ENCODE measurements at places on chromosomes 6 and 20.
A peak's percentile ranks its signal among the peaks of the same experiment; 100 is the strongest.

DNA sequence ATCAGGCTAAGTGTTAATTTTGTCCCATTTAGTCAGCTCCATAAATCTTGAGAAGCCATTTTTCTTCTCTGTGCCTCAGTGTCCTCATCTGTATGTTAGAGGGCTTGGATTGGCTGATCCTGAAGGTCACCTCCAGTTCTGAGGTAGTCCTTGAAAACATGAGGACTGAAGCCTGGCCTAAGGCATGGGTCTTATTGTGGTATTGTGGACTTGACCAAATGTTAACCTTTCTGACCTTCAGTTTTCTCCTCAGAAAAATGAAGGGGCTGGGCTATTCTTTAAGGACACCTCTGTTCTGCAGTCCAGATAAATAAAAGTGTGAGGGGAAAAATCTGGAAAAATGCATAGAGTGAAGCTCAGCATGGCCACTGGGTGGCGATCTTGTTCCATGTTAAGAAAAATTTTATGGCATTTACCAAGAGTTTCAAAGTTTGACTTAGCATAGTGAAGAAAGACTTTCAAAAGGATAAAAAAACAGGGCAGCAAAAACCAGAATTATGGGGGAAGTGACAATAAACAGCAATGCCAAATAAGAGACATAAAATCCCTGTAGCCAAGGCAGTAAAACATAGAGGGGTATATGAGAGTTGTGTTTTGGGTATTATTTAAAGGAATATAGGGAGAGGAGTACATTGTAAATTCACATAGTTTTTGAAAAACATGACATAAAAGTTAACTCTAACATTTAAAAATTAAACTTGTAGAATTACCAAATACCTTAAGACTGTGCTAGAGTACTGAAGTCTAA lies 13.2 kb upstream of the TFB1M start:
- DNase-seq = peak; percentile 81

GRCh38 chr6:72535124-72535523 lies 86.7 kb upstream of the KCNQ5 start:
- DNase-seq = no peak

- no peak for DNase-seq
Measured at GRCh38 chr6:166157930-166158617, 9.6 kb downstream of the TBXT start.

DNA sequence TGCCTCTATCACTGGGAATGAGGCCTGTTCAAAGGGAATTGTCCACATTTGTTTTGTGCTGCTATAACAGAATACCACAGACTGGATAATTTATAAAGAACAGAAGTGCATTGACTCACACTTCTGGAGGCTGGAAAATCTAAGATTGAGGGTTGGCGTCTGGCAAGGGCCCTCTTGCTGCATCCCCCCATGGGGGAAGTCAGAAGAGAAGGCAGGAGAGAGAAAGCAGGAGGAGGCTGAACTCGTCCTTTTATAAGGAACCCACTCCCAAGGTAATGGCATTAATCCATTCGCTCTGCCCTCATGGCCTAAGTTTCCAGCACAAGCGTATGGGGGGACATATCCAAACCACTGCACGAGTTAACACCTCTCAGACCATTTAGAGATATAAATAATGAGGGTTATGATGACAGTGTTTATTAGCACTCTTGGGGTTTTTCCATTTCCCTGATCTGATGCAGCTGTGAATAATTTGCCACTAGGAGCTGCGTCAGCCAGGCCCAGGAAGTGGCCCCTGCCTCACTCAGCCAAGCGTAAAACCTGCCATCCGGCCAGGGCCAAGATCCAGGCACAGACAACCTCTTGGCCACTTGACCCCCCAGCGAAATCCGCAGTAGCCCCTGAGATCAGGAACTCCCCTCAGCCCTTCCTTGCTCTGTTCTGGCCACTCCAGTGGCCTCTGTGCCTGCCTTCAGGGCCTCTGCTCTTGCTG lies 14.2 kb upstream of the SLCO4A1 start:
- DNase-seq = no peak

GRCh38 chr6:109747221-109747620 lies 56.1 kb downstream of the FIG4 start:
- no peak for DNase-seq

GRCh38 chr6:132330759-132331158 lies 70.5 kb downstream of the MOXD1 start:
- DNase-seq = no peak

- no peak for DNase-seq
Measured at GRCh38 chr20:37299718-37300528, 10.5 kb downstream of the MANBAL start.

- no peak for DNase-seq
Measured at GRCh38 chr6:40280231-40280630, 306.9 kb downstream of the LRFN2 start.

DNA sequence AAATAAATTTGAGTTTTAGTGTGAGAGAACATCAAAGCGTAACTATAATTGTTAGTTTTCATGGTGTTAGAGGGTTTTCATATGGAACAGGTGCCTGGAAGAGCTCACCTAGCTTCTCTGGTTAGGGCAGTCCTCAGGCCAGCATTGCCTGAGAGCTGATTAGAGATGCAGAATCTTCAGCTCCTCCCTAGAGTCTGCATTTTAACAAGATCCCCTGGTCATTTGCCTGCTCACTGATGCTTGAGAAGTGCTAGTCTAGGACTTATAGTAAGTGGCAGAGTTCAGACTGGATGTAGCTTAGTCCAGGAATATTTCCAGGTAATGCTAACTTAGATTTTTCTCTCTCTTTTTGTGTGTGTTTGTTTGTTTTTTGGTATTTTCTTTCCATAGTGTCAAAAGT lies 21.7 kb upstream of the SMIM26 start:
- no peak for DNase-seq

DNA sequence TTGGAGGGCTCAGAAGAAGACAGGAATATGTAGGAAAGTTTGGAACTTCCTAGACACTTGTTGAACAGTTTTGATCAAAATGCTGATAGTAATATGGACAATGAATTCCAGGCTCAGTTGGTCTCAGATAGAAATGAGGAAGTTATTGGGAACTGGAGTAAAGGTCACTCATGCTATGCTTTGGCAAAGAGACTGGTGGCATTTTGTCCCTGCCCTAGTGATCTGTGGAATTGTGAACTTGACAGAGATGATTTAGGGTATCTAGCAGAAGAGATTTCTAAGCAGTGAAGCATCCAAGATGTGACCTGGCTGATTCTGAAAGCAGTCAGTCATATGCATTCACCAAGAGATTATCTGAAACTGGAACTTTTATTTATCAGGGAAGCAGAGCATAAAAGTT lies 45.1 kb downstream of the FRK start:
- DNase-seq = no peak

- DNase-seq = no peak
Measured at GRCh38 chr6:28683945-28684538, 158.4 kb downstream of the GPX5 start.

- no peak for DNase-seq
Measured at GRCh38 chr20:2165871-2166270, 64.2 kb downstream of the STK35 start.

- no peak for DNase-seq
Measured at GRCh38 chr20:59456342-59457279, 147.7 kb upstream of the PHACTR3 start.

DNA sequence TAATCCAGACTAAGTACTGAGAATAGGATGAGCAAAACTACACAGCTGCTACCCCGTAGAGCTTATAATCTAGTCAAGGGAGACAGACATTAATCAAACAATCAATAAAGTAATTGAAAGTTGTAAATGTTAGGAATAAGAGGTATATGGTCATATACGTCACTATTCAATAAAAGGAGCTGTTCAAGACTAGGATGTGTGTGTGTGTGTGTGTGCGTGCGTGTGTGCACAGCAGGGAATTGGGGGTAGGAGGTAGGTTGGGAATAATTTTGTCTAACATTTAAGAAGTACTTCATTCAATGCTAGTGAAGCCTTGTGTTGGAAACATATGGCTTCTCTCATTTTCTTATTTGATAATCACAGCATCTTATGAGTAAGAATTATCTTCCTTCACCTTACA lies 41.8 kb downstream of the SESN1 start:
- DNase-seq = no peak

DNA sequence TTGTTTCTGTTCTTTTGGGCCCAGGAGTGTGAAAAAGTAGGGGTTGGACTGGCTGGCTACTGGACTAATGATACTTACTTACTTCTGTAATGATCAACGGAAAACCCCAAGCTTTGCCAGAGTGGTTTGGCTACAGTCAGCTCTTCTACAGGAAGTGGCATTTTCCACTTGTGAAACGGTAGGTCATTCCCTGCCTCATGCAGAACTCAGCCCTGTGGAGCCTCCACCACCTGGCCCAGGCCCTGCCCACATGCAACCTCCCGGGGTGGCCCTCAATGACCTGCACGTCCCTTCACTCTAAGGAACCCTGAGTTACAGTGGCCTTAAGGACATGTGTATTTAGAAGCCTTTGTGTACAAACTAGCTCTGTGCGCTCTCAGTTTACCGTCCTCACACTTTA lies 140.4 kb downstream of the DTNBP1 start:
- DNase-seq = no peak

GRCh38 chr6:35059596-35060345 lies 81.4 kb downstream of the TCP11 start:
- no peak for DNase-seq

- no peak for DNase-seq
Measured at GRCh38 chr6:92568541-92568940, 850.8 kb downstream of the EPHA7 start.

DNA sequence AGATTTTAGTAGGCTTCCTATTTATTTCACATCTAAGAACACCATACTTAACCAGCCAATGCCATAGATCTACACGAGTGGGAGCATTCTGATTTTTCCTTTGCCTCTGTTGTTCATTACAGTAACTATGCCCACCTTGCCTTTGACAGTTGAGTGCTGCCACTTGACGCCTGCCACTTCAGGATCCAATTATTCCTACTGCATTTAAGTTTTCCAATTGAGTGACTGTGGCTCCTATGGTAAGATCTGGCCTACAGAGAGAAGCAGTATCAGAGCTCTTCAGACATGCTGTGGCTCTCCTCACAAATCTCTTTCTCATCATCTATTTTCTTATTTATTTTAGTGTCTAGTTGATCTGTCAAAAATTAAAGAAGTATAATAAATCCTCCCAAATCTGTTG lies 403.0 kb upstream of the SPTLC3 start:
- DNase-seq = no peak

Data from activated naive CD4-positive, alpha-beta T cell treated with anti-CD3 and anti-CD28 coated beads for 36 hours (primary cell).